ENCODE measurements at places on chromosomes 3 and 15.

GRCh38 chr15:56411122-56411749 lies 46.0 kb downstream of the TEX9 start:
- no peak for DNase-seq

DNA sequence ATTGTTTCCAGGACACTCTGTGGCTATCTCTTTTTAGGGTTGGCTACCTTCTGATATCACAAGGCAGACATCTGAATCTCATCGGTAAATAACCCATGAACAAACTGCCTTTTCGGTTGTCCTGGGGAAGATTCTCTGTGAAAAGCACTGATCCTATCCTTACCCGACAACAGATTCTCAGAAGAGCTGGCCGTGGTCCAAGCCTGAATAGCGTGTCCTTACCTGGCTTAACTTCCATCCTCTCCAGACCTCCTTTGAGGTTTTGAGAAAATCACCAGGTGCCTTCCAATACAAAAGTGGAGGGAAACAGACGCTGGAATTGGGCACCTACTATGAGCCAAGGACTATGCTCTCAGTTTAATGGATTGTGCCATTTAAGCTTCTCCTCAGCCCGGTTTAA lies 87.4 kb upstream of the ARHGEF3 start:
- no peak for DNase-seq

DNA sequence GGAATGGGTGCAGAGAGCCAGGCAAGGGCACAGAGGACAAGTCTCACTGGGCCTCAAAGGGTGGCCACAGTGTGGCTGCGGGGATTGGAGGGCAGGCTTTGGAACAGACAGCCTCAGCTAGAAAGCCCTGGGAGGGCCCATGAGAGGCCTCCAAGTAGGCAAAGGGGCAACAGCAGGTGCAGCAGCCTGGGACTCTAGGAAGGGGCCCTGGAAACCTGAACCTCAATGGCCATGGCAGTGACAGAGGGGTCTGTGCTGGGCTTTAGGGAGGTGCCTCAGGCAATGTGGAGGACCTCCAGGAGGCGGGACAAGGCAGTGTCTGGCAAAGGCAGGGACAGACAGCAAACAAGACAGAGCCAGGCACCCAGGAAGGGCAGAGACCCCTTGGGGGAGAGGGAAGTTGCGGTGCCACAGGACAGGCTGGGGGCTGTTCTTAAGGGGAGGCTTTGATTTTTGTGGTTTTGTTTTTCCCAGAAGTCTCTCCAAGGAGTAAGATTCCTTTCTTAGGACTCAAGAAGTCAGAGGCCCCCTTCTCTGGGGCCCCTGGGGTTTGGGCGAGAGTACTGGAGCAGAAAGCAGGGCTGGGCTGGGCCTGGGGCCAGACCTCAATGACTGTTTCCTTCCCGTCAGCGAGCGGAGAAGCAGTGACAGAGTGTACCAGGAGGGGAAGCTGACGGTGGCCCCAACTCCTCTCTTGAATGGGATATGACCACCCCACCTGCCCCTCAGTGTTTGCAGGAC lies 9.7 kb downstream of the STOML1 start:
- DNase-seq = peak; percentile 80

DNA sequence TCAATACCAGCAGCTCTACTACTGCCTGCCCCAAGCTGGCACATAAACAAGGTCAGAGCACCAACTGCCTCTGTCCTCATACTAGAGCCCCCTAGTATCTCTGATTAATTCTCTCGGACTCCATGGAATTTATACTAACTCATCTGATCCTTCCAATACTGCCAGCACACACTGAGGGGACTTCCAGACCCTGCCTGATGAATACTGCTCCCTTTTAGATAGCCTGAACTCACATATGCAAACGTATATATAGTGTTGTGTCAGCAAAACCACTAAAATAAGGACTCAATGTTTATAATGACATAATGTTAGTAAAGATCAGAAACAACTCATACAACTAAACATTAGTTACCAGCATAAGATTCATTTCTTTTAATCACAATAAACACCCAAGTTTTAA lies 25.0 kb downstream of the CEP70 start:
- DNase-seq = no peak

- DNase-seq = no peak
Observed at GRCh38 chr15:90425726-90426346, 37.8 kb downstream of the IQGAP1 start.

DNA sequence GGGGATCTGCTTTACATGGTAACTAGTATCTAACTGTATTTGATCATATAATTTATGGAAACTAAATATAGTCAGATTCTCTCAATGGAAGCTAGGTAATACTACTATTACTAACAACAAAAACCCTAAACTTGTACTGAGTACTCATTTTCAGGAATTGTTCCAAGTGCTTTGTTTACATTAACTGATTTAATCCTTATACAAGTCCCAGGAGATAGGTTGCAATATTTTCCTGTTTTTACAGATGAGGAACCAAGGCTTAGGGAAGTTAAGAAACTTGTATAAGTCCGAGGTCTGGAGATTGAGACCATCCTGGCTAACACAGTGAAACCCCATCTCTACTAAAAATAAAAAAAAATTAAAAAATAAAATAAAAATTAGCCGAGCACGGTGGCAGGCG lies 7.5 kb upstream of the MTHFS start:
- DNase-seq = no peak

DNA sequence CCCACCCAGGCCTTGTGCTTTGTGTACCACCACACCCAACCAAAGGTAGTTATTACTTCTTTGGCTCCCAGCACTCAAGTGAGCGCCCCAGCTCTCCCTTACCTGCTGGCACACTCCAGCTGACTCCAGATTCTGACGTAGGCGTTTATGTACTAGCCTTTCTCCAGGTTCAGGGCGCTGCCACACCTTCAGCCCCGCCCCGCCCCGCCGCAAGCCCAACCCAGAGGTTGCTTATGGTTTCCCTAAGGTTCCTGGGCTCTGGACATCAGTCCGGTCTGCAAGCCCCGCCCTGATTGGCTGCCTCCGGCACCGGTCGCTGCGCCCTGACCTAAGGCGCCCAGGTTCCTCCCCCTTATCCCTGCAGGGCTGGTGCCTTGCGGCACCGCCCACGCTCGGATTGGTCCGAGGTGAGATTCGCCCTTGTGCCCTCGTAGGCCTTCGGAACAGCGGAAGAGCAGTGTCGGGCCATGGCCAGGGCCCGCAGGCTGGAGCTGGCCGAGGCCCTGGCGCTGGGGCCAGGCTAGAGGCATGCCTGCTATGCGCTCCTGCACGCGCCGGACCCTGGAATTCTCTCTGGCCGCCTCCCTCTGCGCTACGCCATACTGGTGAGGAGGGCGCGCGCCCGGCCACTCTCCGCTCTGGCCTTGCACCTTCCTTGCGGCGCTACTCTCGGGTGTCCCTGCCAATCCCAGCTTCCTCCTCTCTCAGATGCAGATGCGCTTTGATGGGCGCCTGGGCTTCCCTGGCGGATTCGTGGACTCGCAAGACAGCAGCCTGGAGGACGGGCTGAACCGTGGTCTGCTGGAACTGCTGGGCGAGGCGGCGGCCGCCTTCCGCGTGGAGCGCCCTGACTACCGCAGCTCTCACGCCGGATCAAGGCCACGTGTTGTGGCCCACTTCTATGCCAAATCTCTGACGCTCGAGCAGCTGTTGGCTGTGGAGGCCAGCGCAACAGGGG lies 19.8 kb upstream of the NUDT16 start:
- peak; percentile 53 for DNase-seq

GRCh38 chr15:60408463-60408981 lies 10.7 kb upstream of the ANXA2 start:
- peak; percentile 81 for DNase-seq

All from kidney glomerular epithelial cell (primary cell).